Activated CD4-positive, alpha-beta T cell treated with anti-CD3 and anti-CD28 coated beads for 4 hours (primary cell): ENCODE measurements at places on chromosomes 2 and 18.

- no peak for DNase-seq
Measured at GRCh38 chr2:17892770-17893534, 14.5 kb downstream of the KCNS3 start.

GRCh38 chr2:101204400-101205115, 48.1 kb upstream of the CNOT11 start:
- no peak for DNase-seq

- no peak for DNase-seq
Measured at GRCh38 chr2:129909651-129910418, 69.6 kb upstream of the RAB6C start.

GRCh38 chr2:1927896-1928568, 183.7 kb upstream of the PXDN start:
- no peak for DNase-seq

- no peak for DNase-seq
Measured at GRCh38 chr2:127564429-127565260, 29.2 kb downstream of the MYO7B start.

GRCh38 chr2:85852152-85852840, 36.5 kb downstream of the ST3GAL5 start:
- no peak for DNase-seq

- DNase-seq: no peak
Measured at GRCh38 chr2:191038741-191039140, 24.8 kb upstream of the STAT1 start.

GRCh38 chr18:63930773-63931354, 18.2 kb upstream of the HMSD start:
- no peak for DNase-seq

DNA sequence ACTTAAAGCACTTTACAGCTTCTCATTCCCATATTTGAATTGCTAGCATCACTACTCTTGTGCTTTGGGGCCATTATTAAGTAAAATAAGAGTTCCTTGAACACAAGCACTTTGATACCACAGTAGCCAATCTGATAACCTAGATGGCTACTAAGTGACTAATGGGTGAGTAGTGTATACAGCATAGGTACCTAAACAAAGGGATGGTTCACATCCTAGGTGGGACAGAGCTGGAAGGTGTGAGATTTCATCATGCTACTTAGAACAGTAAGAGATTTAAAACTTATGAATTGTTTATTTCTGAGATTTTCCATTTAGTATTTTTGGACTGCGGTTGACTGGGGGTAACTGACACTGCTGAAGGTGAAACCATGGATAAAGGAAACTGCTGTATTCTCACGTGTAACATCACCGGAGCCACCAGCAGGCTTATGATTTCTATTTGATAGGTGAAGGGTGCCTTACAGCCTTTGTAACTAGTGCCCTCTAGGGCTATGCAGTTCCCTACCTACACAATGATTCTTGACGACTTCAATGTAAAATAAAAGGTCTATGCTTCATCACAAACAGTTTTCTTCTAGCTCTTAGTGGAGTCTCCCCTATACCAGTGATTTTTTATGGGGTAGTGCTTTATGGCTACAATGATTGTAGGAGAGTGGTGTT, 22.1 kb upstream of the CRIM1 start:
- peak; percentile 4 for DNase-seq

DNA sequence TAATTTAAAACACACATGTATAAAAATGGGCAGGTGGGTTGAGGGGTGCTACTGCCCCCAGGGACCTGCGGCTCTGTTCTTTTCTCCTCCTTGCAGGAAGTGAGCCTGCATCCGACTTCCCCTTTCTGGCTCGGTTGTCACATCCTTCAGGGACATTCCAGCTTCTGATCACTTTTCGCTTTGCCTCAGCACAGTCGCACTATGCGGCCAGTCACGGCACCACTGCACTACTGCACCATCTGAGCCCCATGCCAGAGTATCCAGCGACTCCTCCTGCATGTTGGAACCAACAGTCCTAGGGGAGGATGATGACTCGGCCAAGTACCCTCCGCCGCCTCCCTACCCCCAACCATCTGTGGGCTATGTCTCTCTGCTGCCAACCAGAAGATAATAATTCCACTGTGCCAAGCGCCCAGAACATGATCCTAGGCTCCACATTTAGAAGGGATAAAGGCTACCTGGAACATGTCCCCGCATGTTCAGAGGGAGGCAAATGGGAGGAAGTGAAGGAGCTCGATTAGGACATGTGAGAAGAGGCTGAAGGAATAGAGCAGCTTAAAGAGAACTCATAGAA, 17.6 kb downstream of the CDC42EP3 start:
- no peak for DNase-seq

- DNase-seq: no peak
Measured at GRCh38 chr2:2692599-2693389, 361.7 kb upstream of the MYT1L start.

- no peak for DNase-seq
Measured at GRCh38 chr18:24811950-24812681, 351.7 kb downstream of the HRH4 start.

GRCh38 chr18:8359076-8359475, 250.2 kb upstream of the RAB12 start:
- no peak for DNase-seq

DNA sequence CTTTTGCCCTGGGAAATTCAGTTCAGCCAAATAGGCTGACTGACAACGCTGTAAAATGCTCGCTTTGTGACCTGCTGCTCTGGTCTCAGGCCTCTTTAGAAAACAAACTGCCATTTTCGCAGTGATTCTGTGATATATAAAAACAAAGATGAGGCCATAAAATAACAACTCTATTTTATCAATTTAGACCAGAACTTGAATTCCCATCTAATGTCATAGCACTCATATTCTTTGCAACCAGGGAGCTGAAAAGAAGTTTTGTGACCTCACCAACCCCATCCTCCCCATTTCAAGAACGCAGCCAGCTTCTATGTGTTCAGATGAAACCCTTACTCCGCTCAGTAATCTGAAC, 40.3 kb downstream of the TCF4 start:
- no peak for DNase-seq

GRCh38 chr2:27219091-27219490, 1.9 kb downstream of the CAD start:
- DNase-seq: no peak

DNA sequence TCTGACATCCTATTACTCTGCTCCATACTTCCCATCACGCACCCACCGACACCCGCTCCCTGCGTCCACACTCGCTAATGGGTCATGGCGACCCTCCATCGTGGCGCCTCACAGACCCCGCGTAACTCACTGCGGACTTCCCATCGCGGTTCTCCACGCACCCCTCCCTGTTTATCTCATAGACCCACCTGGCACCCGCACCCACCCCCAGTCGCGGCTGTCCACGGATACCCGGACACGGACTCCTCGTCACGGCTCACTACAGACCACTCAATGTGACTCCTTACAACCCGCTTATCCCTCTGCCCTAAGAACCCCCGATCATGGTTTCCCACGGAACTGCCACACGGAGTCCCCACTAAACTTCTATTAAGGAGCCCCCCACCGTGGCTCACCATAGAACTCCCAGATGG, 458 bp downstream of the CXXC1 start:
- DNase-seq: no peak

GRCh38 chr18:54357082-54357659, 487 bp downstream of the STARD6 start:
- DNase-seq: no peak

GRCh38 chr2:237639836-237640220, 12.4 kb downstream of the LRRFIP1 start:
- DNase-seq: no peak

DNA sequence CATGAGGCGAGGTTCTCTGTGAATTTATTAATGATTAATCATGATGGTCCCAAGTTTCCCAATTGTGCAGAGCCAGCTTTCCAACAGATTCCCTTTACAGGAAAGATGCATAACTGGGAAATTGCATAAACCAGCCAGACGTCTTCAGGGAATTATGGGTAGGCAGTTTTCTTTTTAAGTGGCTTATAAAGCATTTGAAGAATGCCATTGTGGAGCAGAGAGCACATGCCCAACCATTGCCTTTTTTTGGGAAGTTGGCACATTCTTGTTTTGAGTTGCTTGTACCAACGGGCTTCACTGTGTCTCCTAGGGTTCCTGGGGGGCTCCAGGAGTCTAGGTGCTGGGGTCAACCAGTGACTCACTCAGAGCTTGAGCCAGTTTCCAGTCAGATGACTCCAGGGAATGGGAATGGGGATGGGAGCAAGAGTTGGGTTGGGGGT, 231.7 kb upstream of the FOSL2 start:
- no peak for DNase-seq

- no peak for DNase-seq
Measured at GRCh38 chr2:75475976-75476375, 84.8 kb downstream of the EVA1A start.

GRCh38 chr2:189157456-189157855, 22.1 kb downstream of the COL5A2 start:
- DNase-seq: no peak
